ENCODE measurements at places on chromosomes 7 and 10.

DNA sequence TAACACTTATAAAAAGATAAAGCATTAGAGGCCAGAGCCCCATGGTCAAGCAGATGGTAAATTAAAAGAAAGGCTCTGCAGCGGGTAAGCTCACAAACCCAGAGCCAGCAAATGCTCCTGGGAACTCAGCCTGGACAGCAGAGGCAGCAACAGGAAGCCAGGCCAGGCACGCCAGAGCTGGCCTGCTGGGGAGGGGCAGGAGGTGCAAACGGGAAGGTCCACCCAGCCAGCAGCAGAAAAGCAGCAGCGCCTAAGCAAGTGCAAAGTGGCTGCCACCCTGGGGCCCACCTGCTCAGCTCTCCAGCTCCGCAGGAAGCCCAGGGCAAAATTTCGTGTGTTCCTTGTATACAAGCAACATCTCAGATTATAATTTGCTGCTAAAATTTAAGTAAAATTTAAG is 82.7 kb upstream of the GPR22 start:
- DNase-seq, result no peak

DNA sequence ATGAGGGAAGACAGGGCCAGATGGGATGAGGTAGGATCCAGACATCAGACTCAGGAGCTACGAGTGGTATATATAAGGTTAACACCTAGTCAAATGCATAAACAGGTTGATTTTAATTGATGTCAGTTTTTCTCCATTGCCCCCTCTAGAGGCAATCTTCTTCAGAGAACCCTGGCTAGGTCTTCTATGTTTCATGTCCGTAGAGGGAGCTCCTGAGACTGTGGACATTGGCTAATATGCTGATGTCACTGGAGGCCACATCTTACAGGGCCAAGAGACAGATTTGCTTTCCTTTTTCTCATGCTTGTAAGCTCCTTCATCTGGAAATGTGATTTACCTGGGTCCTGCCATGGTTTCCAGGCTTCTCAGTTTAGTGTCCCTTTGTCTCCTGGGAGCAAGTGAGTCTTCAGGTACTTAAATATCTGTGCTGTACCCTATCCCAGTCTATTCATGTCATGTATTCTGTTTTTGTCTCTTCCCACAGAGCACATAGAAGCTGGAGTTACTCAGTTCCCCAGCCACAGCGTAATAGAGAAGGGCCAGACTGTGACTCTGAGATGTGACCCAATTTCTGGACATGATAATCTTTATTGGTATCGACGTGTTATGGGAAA is 161.6 kb upstream of the PRSS1 start:
- no peak for DNase-seq

- no peak for DNase-seq
These were observed 60.2 kb upstream of the COMTD1 start for GRCh38 chr10:75295868-75296441.

DNA sequence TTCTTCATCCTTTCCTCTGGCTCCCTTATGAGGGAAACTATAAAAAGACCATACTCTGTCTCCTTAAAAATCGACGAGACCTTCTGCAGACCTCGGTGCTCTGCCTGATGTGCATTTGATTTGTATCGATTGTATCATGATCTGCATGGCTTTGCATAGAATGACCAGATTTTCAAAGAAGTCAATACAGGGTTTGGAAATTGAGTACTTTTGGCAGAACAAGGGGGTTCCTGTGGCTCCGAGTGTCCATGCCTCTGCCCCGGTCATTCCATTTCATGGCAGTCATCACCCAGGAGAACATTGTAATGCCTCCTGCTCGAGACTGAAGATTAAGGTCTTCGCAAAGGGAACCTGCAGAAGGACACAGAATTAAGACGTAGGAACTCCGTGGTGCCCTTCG is 685 bp downstream of the CASP2 start:
- no peak for DNase-seq

- DNase-seq, result no peak
These were observed 22.7 kb upstream of the EMX2 start for GRCh38 chr10:117519879-117520278.

GRCh38 chr10:104099269-104099668 is 13.6 kb upstream of the COL17A1 start:
- no peak for DNase-seq
